GM12892 (cell line): ENCODE measurements at places on chromosomes 1 and 21.

- no peak for DNase-seq
These were observed 1599.6 kb upstream of the B3GALT2 start for GRCh38 chr1:194786027-194786426.

GRCh38 chr1:147201276-147201675, 23.9 kb downstream of the FMO5 start:
- DNase-seq = no peak

GRCh38 chr1:99571092-99571734, 74.7 kb upstream of the PALMD start:
- DNase-seq = no peak

DNA sequence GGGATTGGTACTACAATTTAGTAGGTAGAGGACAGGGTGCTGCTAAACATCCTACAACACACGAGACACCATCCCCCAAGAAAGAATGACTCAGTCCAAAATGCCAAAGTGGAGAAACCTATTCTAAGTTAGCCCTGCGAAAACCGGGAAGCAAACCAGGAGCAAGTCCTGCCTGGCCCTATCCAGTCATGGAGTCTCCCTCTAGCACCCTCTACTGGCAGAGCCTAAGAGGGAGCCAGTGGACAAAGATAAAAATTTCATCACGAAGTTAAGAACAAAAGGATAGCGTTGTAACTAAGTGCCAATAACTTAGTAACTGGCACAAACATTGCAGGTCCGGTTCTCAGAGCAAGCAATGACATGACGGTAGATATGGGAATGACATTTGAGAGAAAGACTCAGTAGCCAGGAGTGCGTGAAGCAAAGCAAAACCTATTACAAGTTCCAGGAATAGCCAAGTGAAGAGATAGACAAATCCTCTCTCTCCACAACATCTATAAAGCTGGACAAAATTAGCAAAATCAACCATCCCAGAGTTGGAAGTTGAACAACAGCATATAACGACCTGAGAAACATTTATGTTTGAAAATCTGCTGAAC, 383.5 kb downstream of the OMA1 start:
- no peak for DNase-seq

- DNase-seq = no peak
These were observed 424.8 kb upstream of the PLXNA2 start for GRCh38 chr1:208668991-208669390.

- DNase-seq = no peak
These were observed 75.0 kb upstream of the COX20 start for GRCh38 chr1:244760471-244760870.

DNA sequence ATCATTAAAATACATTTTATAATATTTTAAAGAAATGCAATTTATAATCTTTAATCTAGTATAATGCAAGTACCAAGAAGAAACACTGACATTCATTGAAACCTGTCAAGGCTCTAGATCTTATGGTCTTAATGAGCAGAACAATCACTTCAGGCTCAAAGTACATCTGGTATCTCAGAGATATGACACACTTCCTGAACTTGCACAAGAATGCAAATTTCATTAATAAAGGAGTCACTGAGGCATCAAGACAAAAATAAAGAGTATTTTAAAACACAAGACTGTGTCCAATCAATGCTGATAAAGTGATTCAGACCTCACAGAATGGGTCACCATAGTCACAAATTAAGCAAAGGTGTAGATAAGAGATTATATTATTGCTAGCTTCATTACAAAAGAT, 178.1 kb downstream of the AK5 start:
- no peak for DNase-seq

DNA sequence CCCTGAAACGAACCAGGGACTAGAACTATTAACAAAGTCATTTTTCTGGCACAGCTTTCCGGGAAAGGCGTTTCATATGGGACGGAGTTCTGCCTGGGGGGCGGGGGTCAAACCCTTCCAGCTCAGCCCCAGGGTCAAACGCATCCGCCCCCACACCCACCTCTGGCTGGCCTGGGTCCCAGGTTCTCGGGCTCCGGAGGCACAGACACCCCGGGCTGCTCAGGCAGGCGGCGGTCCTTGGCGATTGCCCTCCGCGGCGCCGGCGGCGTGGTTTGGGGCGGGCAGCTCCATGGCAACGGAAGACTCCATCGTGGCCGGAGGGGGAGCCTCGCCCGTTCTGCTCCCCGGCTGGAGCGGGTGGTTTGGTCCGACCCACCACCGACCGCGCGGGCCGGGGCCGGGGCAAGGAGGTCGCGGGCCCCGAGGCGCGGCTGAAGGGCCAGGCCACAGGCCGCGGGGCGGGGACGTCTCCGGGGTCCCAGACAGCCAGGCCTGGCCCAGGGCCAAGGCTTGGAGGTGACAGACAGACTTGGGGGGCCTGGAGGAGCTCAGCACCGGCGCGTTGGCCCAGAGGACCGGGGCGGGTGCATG, at the start of gene CFAP74:
Gene CFAP74 (minus strand): TSS at position 246 of the 591 bp plus-strand sequence. CDS start 12,830 bp downstream, outside the sequence.
- no peak for DNase-seq

DNA sequence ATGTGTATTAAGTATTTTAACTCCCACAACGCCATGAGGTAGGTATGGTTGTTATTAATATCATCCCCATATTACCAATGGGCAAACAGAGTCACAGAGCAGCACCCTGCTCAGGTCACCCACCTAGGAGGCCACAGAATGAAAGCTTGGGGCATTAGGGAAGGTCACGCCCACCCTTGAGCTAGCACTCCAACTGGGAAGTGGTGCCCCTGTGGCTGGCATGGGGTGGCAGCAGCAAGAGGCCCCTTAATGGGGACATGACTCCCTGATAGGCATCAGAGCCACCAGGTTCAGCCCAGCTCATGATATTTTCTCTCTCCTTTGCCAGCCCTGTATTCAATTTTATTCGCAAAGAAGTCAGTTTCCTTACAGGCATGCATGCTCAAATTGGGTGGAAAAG, 90.6 kb downstream of the DMRTB1 start:
- DNase-seq = no peak

DNA sequence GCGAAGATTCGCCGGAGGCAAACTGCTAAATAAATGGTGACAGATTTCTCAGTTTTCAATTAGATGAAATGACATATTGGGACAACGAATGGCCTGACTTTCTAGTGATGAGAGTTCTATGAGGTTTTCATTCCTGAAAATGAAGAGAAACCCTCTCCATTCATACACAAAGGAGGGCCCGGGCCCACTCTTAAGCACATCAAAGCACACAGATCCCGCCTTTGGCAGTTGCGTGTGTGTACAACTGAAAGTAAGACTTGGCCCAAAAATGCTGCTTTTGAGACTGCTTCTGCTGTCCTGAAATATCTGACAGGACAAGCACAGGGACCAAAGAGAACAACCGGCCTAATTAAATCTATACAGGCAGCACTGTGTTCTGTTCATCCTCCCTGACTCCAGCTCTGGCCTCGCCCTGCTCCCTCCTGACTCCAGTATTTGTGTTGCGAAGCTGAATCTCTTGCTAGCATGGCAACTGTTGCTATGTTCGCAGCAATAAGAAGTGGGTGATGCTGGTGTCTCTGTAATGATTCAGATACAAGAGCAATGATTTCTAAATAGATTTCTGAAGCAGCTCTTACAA, 7.4 kb downstream of the LRRC53 start:
- DNase-seq = no peak

DNA sequence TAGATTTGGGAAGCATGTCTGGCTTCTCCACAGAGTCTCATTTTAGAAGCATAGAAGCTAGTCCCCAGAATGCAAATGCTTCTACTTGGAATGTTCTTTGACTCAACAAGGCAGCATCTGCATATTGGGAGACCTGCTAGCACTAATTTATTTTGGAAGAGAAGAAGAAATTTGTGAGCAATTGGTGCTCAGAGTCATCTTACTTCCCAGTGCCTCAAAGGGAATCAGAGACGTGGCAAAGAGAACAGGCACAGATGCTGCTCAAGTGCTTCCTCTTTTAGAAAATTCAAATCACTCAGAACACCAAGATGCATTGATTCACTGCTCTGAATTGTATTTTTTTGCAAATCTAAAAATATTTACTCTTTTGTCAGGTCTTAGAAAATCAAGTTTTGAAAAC, 255.7 kb downstream of the BRINP2 start:
- no peak for DNase-seq

DNA sequence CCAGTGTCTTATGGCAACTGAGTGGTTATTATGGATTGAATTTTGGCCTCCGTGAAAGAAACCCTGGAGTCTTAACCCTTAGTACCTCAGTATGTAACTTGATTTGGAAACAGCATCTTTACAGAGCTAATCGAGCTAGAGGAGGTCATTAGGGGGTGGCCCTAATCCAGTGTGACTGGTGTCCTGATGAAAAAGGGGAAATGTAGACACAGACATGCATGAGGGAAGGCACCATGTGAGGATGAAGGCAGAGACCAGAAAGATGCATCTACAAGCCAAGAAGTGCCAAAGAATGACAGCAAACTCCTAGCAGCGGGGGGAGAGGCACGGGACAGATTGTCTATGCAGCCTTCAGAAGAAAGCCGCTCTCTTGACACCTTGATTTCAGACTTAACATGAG, 14.7 kb downstream of the DOP1B start:
- no peak for DNase-seq

DNA sequence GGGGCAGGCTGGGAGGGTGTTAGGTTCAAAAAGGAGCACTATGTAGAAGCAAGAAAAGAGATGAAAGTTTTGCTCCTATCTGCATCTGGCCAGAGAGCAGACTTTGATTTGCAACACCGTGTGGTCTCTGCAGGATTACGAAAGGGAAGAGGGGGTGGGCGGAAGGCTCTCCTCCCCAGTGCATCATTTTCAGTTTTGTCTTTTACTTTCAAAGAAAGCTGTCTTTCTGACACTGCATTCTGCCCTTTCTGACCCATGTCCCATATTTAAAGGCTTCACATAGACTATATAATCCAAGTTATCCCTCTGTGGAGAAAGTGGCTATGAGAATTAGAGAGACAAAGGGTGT, 126.5 kb downstream of the RHOU start:
- DNase-seq = no peak

DNA sequence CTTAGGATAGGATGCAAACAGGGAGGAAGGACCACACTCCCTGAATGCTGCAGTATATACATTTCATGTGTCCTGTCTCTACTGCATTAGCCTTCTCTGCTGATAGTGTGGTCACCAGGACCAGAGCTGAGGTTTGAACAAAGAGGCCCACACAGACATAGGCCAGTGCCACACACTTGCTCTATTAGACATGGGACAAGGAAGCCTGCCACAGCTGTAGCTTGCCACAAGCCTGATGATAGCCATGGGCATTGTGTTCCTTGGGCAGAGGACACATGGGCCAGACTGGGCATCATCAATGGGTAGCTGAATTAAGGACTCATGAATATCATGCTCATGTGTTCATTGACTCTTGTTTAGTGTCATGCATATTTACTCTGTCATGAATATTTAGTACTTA, 10.4 kb downstream of the CAMSAP2 start:
- no peak for DNase-seq

GRCh38 chr1:182841368-182841988, 2.3 kb downstream of the DHX9 start:
- DNase-seq = peak; percentile 13

DNA sequence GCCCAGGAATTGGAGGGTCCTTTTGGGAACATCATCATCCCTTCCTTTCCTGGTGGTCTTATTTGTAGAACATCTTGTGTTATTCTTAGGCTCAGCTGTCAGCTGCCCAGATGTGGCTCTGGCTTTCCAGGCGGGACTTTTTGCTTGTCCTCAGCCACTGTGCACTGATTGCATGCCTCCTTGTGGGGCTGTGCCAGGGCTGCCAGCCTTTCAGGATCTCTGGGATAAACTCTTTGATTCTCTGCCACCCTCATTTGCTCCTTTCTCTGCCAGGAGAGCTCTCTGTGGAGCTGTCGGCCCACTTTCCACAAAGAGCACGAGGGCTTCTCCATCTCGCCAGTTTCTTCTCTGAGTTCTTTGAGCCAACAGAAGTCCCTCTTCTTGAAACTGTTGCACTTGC, 63.1 kb downstream of the PTPRU start:
- no peak for DNase-seq

- DNase-seq = no peak
These were observed 30.6 kb upstream of the MCOLN3 start for GRCh38 chr1:85078903-85079302.

GRCh38 chr1:173818459-173818858, 6.0 kb upstream of the DARS2 start:
- no peak for DNase-seq

DNA sequence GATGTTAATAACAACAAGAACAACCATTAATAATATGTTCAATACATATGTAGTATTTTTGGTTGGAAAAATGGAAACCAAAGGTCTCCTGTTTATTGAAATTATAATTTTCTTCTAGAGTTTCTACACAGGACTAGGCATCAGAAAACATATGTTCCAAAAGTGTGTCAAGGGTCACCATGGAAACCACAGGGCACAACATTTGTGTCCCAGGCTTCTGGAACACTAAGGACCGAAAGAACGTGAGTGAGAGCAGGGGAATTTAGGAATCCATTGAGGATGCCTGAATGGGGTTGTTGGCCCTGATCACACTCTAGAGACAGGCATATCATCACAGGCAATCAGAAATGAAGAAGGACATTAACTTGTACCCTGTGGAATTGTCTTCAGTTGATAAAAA, 7.5 kb upstream of the CDC14A start:
- no peak for DNase-seq

GRCh38 chr1:246681900-246682895, 42.0 kb upstream of the SCCPDH start:
- no peak for DNase-seq

GRCh38 chr1:167545349-167545748, 8.2 kb downstream of the CREG1 start:
- no peak for DNase-seq

DNA sequence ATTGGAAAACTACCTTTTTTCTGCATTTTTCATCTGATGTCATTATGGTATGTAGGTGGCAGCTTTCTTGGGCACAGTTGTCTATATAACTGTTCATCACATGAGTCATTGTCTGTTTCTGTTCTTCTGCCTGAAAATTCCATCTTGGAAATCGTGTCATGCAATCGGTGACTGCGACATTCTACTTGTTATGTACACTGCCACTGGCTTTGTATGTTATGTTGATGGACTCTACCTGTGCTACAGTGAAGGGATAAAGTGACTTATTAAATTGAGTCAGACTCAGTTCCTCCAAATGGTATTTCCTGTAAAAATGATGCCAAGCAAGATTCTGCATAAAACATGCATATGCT, 8.6 kb downstream of the SMAP2 start:
- DNase-seq = no peak

DNA sequence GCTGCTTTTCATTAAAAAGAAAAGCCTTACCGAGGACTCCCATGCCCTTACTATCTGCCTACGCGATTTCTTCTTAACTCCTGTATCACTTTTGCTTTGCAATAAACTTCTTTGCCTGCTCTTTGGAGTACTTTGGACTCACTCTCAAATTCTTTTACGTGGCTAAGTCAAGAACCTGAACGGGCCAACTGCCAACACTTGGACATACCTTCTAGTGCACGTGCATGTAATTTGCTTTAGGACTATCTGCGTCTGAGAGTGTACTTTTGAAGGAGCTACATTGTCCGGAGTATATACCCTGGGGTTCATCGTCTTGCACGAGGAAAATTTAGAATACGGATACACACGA, 3.6 kb upstream of the OTUD3 start:
- DNase-seq = no peak

GRCh38 chr1:45134461-45134873, 71.9 kb downstream of the ZSWIM5 start:
- DNase-seq = no peak

- DNase-seq = no peak
These were observed 12.5 kb downstream of the MDM4 start for GRCh38 chr1:204528677-204529076.
